Stimulated activated CD4-positive, alpha-beta T cell treated with anti-CD3 and anti-CD28 coated beads, Interleukin-1b, Interleukin-23, amount 100 ng/mL, for 1 hour (primary cell): ENCODE measurements at places on chromosomes 16 and 17.

DNA sequence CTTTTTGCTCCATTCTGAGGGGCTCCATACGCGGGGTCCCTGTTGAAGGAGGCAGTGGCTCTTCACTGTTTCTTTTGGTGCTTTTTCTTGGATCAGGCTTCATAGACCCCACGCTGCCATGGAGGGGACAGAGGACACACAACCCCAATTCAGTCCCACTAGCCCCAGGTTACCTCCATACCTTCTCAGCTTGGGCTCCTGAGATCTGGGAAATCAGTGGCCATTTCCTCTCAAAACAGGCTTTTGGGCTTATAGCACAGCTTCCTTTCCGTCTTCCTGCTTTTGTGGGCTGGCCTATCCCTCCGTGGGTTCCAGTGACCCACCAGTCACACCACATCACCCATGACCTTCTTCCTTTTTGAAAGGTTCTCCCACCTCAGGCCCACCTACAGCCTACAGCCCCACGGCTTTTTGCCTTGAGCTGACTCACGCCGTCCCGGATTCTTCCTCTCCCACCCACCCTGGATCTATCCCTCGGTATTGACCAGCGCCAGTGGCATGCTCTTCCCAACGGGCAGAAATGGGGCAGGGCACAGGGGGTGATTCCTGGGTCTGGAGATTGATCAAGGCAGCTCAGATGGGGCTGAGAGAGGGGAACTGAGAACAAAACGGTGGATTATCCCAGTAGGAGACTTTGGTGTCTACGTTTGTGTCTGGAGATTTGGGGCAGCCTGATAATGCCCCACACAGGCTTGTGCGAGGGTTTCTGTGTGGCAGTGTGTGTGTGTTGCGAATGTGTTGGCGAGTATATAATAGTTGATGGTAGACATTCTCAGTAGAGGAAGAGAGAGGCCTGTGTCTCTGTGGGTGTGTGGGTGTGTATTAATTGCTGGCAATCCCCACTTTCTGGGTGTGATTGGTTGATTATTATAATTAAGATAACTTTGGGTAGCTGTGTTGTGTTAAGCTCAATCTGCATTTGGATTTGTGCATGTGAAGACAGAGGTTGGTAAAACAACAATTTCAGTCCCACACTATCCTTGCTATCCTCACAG, 3.8 kb downstream of the TBX21 start:
- DNase-seq, result no peak

- DNase-seq, result no peak
Observed at GRCh38 chr16:72963533-72964315, 84.2 kb downstream of the ZFHX3 start.

GRCh38 chr17:76570877-76571471, 14.7 kb downstream of the ST6GALNAC2 start:
- DNase-seq, result no peak

- no peak for DNase-seq
Observed at GRCh38 chr17:33623841-33624240, 330.7 kb upstream of the ASIC2 start.

- DNase-seq, result no peak
Observed at GRCh38 chr17:10286324-10286723, 86.5 kb downstream of the MYH13 start.

DNA sequence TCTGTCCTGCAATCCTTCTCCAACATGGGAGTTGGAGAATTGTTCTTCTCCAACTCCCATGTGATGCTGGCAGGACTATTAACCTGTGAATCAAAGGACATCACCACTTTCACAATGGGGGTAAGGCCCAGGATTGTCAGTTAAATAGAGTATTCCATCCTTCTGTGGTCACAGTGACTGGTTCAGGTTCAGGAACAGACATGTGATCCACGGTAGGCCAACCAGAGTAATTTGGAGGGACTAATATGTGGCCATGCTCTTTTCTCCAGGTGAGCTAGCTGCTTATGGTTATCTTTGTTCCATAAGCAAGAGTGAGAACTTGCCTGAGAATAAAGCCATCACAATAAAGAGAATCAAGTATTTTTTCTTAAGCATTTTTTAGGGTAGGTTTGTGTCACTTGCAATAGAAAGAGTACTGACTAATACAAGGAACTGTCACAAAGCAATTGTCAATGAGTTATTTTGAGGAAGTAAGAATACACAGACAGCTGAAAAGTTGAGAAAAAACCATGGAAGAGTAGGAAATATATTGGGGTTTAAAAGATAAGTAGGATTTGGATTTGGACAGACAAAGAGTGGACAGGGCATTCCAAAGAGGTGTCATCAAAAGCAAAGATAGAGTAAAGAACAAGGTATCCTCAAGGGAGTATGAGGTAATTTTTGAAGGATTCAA, 63.4 kb downstream of the BRIP1 start:
- DNase-seq, result no peak

- no peak for DNase-seq
Observed at GRCh38 chr16:28538733-28539596, at the start of gene NUPR1. Gene NUPR1 (minus strand): TSS chr16:28538974. CDS start chr16:28538907, 67 bp downstream.

DNA sequence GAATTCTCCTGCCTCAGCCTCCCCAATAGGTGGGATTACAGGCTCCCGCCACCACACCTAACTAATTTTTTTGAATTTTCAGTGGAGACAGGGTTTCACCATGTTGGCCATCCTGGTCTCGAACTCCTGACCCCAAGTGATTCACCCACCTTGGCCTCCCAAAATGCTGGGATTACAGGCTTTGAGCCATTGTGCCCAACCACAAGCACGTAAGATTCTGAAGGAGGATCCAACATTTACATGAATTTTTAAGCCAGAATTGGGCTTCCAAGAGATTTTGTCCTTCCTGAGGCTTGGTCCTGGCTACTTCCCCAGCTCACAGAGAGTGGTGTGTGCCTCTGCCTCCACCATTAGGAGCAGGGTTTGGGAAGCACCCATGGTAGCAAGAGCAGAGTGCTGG, 11.1 kb downstream of the G6PC3 start:
- DNase-seq, result no peak
